ENCODE measurements at places on chromosomes 13 and 19.

DNA sequence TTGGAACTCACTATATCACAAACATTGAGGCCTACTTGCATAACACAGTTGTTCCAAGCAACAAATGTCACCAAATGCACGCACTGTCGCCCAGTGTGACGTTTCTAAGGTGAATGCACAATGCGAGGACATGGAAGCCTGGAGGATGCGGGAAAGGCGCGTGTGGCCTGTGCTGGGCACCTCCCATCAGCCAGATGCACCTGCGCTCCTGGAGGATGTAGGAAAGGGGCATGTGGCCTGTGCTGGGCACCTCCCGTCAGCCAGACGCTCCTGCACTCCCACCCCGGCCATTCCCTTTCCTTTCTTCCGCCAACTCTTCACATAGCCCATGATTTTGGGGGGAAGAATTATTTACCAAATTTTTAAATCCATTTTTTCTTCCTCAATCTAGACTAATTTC, 202.4 kb upstream of the SOX1 start:
- DNase-seq = no peak

DNA sequence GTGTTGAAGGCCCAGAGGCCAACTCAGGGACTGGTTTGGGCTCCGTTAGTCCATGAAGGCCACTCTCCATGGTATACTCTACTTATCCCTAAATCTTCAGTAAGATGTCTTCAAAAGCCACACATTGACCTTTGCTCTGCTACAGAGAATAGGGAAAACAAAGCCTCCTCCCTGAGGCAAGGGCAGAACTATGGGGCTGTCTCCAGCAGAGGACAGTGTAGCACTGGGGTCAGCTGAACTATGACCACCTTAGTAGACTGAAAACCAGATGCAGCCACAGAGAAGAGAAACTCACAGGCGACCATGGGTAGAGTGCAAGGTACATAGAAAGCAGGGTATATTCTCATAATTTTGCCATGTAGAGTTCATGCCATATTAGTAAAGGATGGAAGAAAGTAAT, 587.4 kb downstream of the LMO7 start:
- no peak for DNase-seq

GRCh38 chr19:6278051-6278450, 1.7 kb downstream of the MLLT1 start:
- DNase-seq = no peak

DNA sequence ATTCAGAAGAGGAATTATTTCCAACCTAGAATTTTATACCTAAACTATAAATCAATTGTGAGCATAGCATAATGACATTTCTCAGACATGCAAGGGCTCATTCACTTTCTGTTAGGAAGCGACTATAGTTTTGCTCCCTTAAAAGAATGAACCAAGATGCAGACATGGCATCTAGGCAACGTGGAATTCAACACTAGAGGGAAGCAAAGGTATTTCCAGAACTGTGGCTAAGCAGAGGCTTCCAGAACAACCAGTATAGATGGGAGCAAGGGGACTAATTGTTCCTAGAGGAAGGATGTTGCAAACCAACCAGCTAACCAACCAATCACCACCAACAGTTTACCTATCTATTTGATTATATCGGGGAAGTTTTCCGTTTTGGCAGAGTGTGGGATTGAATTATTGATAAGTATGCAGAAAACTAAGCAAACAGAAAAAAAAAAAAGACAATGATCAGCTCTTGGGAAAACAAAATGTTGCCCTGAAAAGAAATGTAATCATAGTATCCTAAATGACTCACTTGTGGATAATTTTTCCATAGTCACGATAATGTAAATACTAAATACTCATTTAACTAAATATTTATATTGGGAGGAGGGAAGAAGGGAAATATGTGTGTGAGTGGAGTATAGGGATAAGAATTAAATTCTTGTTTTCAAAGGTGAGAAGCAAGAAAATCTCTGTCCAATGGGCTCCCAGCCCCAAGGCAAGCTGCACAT, 21.1 kb downstream of the ARL11 start:
- DNase-seq = peak; percentile 7

GRCh38 chr13:87129602-87130300, 541.4 kb upstream of the SLITRK5 start:
- no peak for DNase-seq
